ENCODE measurements at places on chromosomes 3 and 15.

DNA sequence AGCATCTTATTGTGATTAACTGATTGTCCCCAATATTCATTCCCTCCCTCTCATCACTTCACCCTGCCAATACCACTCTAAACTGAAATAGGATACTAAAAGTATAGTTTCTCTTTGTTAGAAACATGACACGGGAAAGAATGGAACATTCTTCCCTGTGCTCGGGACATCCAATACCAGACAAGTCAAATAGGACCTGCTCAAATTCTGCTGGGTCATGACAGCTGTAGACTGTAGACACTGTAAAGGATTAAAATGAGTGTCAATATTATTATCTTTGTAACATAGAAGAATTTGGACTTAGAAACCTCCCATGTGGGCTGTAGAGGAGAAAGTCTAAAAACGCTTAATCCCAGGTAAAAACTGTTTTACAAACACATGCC, 315.0 kb upstream of the NR2E3 start:
- DNase-seq: no peak

DNA sequence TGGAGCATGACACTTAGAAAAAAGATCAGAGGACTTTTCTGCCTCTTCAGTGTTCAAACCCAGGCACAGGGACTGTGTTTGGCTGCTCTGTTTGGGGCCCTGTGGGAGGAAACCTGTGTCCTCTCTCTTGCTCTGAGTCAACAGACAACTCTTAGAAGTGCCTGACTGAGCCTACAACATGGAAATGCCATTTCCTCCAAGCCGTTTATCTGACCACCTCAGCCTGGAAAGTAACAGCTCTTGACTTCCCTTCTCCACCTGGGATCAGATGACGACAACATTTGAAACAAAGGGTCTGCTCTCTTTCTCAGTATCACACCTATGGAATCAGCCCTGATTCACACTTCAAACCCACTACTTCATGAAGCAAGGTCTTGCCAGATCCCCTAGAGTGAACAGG, 91.3 kb upstream of the CTDSPL start:
- DNase-seq: no peak

DNA sequence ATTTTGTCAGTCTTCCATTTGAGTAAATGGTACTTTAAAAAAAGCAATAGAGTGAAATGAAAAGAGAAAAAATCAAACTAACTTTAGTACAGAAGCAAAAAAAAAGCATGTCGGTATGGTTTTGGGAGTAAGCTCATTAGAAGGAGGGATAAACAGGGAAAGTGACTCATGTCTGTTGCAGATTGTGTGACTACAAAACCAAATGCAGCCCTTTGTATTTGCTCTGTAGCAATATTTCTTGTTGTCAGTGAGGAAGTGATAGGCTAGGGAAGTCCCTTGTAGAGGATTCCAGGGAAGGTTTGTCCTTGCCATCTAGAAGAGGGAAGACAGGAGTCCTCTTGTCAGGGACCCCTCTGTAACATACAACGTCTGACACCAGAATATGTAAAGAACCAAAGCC, 150.5 kb upstream of the POU1F1 start:
- no peak for DNase-seq

DNA sequence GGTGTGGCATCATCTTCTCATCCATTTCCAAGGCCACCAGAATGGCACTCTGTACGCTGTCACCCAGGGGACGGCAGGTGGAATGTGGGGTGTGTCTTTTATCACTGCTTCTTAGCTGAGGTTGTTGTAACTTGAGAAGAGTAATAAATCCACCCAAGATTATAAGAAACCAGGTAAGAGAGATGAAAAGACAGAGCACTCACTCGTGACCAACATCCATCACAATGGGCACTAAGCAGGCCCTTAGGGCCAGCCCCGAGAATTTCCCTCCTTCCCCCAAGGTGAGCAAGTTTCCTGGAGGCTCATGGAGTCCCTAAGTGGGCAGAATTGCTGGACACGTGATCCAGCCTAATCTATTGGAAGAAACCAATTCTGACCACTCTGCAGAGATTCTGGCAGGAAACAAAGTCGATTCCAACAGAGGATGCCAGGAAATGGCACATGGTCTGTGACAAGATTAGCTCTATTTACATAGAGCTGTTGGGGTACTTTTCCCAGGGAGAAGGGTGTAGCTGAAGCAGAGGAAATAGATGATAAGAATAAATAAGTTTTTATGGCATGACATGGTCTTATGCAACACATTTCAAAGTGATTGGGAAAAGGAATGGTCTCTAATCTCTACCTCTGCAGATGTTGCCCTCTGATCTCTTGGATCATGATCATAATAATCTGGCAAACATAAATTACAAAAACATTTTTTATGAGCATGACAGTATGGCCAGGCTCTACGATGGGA, 22.5 kb downstream of the SLC6A20 start:
- DNase-seq: no peak

DNA sequence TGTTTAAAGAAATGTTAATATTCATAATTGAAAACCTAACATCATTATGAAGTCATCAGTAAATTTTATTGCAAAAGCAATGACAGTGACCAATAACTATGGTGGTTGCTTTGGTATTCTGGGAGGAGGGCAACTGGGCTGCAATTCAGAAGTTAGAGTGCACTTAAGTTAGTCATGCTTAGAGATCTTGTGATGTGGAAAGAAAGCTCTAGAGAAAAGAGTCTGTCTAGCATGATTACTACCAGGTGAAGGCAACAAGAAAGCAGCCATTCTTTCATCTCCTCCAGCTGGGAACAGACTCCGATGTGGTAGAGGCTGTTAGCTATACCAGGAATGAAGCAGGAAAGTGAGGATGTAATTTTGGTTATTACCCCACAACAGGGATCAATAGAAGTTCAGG, 625.6 kb downstream of the SI start:
- no peak for DNase-seq

DNA sequence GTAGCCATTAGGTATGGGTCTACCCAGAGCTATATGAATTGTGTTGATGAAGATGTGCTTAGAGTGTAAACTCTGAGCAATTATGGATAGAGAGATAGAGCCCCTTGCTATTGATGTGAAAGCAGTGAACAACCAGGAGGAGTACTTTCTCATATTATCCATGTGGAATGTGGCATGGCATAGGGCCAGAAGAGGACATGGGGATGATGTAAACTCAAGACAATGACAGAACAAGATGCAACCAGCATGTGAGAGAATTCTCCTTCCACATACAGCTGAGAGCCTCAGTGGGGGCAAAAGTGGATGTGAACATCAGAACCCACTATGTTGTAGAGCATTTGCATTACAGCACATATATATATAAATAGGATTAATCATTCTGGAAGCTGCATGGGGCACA, 36.4 kb upstream of the BNC1 start:
- DNase-seq: no peak

- no peak for DNase-seq
Measured at GRCh38 chr3:119630128-119630879, 30.1 kb downstream of the POPDC2 start.

DNA sequence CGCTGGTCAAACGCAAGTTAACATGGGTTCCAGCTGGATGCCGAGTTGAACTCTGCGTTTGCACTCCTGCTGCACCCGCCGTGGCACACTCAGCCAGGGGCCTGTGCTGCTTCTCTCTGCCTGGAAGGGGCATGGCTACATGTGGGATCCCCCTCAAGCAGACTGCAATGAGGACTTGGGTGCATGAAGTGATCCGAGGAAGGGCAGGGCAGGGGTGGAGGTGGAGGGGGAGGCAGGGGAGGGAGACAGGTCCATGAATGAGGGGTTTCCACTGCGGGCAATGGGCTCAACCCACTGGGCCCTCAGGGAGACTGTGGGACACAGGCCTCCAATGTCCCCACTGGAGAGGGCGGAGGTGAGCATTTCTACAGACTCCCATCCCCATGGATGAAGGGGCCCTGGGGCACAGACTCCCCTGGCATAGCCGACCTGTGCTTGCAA, 141.6 kb upstream of the MEF2A start:
- DNase-seq: peak; percentile 52

- no peak for DNase-seq
Measured at GRCh38 chr15:49301562-49301961, 121.5 kb upstream of the FGF7 start.

DNA sequence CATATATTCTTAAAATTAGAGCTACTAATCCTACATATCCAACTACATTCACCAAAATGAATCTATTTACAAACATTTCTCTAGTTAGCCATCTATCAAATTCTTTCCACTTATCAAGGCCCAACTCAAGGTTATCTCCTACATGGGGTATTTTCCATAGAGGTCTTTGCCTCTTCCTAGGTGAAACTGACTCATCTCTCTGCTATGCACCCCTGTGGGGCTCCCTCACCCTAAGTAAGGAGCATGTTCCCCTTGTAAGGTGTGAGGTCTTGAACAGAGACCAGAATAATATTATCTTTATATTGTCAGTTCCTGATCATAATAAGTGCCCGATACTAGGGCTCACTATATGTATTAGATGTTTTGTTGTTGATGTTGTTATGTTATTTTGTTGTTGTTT, 74.6 kb upstream of the TSC22D2 start:
- no peak for DNase-seq

DNA sequence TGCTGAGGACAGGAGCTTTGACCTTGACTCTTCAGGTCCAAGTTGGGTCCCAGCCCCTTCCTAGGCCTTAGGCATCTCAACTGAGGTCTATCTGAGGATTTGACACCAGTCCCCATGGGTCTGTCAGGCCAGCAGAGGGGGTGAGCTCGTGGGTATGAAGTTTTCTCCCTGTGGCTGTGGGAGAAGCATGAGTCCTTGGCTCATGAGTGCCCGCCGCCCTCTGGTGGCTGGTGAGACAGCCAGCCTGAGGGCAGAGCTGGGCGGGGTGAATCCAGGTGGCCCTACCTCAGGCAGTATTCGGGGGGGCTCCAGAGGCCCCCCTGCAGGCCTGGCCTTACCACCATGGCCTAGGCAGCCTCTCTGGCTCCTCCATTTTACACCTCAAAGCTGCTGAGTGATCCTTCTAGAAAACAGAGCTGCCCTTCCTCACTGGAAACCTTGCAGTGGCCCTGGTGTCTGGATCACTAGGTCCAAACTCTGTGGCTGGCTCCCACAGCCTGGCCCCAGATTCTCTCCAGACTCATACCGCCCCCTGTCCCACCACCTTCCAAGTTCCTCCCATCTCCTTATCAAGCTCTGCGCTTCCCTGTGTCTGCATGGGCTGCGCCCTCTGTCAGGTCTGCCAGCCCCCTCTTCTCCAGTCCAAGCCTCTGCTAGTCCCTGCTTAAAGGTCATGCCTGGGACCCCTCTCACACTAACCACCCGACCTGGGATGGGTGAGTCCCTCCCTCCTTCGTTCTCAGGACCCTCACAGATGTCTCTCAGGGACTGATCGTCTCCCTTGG, 16.1 kb downstream of the SH2D7 start:
- peak; percentile 93 for DNase-seq

GRCh38 chr3:185397676-185398075, 34.7 kb downstream of the MAP3K13 start:
- no peak for DNase-seq

DNA sequence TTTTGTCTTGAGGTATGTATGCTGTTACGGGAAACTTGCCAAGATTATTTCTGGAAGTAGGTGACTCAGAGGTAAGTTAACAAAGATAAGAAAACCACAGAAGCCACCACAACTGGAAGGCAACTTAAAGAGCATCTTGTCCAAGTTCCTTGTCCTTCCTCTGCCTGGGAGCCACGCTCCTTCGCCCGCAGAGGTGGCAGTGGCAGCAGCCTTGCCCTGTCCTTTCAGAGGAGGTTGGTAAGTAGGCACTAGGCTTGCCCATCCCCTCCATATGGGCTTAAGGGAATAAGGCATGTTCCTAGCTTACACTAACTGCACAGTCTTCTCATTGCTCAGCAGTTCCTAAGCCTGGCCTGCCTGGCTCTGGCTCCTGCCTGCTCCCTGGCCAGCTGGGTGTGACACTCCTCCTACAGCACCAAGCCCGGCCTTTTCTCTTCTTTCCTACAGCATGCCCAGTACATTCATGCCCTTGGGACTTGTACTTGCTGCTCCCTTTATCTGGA, 48.0 kb upstream of the RAB6B start:
- DNase-seq: peak; percentile 67

GRCh38 chr3:137642831-137643230, 121.3 kb upstream of the SOX14 start:
- DNase-seq: no peak

DNA sequence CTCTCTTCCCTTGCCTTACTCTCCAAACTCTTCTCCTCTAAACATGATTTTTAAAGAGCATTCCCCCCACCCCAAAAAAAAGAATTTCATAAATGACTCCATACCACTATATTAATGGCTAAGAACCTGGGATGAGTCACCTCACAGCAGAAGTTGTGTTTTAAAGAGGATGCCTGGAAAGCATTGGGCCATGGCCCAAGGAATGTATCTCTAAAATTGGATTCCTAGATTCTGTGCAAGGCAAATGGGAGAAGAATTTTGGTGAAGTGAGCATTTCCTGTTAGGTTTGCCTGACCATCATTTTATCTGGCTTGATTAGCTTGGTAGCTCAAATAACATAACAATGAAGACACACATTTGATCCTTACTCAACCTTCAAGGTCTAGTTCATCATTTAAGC, 251.4 kb downstream of the NR1D2 start:
- DNase-seq: no peak

- no peak for DNase-seq
Measured at GRCh38 chr3:89186456-89186855, 79.0 kb downstream of the EPHA3 start.

GRCh38 chr15:85810075-85810474, 15.3 kb upstream of the KLHL25 start:
- no peak for DNase-seq

DNA sequence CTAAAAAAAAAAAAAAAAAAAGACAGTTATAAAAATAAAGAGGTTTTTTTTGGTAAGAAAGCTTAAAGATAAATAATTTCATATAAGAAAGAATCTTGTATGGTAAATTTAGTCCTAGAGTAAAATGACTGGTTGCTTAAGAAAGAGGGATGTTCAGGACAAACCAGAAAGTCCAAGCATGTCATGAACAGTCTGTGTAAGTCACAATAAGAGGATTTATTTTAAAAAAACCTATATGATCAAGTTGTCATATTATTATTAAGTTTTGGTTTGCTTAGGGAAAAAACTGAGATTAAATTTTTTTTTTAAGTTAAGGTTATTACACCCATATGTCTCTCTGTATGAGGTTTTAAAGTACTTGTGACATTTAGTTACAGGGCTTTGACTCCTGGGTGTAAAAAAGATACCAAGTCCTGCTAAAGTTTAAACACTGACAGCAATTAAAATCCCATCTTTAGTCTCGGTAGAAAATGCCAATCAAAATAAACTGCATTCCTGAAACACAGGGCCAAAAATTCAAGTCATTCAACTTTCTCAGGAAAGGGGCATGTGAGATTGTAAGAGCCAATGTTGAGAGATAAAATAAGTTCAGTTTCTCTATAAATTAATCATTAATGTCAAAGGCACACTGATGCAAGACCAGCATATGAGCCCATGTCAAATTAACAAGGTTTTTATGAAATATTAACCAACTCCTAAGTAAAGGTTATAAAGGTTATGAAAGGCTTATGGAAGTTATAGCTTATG, 8.5 kb upstream of the BDH1 start:
- no peak for DNase-seq

Measured in aorta (tissue), 5 donors.